Activated T-helper 9 cell treated with anti-CD3 and anti-CD28 coated beads, Interleukin-2, amount 50 U/mL, for 16 hours (primary cell): ENCODE measurements at places on chromosomes 2 and 18.

DNA sequence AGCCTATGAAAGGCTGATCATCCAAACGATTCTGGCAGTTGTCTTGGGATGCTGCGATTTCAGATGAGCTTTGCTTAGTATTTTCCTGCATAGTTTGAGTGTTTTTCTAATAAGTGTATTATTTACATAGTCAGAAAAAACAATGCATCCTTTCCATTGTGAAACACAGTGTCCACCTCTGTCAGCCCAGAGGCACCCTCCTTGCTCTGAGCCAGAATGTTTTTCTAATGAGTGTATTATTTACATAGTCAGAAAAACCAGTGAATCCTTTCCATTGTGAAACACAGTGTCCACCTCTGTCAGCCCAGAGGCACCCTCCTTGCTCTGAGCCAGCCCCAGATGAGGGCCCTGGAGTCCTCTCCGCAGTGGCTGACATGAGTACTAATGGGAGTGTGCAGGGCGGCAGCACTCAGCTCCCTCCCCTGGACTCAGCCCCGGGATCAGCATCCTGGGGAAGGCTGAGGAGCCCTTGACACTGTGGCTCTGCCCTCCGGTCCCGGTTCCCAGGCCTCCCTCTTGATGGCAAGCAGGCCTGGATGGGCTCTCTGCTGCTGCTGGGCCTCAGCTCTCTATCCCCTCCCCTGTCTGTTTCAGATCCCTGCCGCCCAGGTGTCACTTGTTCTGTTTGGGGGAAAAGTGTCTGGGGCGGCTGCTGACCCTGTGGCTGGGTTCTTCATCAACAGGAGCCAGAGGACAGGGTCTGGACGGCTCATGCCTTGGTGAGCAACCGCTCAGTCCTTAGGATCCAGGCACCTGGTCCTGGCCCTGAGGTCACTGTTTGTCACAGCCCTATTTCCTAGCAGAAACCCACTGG lies 5.9 kb downstream of the MFSD2B start:
- DNase-seq: no peak

DNA sequence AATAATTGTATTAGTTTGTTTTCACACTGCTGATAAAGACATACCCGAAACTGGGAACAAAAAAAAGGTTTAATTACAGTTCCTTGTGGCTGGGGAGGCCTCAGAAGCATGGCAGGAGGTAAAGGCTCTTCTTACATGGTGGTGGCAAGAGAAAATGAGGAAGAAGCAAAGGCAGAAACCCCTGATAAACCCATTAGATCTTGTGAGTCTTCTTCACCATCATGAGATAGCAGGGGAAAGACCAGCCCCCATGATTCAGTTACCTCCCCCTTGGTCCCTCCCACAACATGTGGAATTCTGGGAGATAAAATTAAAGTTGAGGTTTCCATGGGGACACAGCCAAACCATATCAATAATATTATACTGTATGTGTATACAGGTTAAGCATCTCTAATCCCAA lies 73.3 kb upstream of the CABLES1 start:
- DNase-seq: no peak

DNA sequence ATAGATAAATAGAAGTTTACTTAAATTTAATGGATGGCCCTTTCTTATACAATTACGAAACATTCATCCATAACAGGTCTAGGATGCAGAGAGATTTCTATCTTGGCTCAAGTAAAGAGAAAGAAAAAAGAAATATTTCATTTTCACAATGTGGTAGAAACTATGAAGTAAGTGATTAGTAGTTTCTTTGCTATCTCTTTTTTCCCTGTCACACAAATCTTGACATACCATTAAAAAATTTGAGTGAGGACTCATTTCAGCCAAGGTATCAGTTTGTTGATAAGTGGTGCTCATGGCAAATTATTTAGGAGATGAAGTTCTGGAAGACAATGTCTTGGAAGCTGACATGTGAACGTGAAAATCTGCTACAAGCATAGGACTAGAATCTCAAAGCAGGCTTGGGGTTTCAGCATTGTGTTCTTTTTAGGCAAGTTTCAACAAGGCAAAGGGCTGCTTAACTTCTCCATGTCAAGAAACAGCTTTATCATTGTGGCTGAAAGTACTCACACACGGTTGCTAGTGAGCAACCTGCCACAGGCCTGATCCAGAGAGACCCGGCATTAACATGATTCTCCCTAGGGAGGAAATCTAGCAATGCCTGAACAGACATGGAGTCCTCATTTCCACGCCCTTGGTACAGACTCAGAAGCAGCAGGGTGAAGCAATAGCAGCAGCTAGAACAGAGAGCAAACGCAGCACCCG lies 414.6 kb downstream of the DLGAP1 start:
- DNase-seq: no peak

DNA sequence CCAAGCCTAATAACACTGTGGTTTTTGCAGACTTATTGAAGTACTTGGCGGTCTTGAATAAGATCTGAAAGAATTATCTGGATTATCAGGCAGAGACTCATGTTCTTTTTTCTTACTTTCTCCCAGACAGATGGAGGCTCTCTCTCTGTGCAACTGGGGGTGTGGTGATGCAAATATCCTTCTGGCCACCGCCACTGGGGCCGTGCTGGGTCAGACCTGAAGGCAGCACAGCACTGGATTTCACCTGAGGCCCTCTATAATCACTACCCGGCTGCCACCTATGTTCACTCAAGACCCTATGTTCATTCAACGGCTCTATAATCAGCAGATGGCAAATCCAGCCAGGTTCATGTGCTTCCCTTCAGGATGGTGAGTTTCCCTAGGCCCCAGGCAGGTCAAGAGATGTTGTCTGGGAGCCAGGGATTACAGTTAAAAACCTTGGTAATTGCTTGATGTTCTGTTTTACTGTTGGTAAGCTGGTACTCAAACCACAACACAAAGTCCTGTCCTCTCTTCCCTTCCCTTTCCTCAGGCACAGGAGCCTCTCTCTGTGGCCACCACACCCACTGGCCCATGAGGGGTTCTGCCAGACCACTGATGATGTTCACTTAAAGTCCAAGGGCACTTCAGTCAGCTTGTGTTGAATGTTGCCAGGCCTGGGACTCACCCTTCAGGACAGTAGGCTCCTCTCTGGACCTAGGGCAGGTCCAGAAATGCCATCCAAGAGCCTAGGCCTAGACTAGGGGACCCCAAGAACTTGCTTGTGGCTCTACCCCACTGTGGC lies 205.3 kb upstream of the GCFC2 start:
- no peak for DNase-seq

DNA sequence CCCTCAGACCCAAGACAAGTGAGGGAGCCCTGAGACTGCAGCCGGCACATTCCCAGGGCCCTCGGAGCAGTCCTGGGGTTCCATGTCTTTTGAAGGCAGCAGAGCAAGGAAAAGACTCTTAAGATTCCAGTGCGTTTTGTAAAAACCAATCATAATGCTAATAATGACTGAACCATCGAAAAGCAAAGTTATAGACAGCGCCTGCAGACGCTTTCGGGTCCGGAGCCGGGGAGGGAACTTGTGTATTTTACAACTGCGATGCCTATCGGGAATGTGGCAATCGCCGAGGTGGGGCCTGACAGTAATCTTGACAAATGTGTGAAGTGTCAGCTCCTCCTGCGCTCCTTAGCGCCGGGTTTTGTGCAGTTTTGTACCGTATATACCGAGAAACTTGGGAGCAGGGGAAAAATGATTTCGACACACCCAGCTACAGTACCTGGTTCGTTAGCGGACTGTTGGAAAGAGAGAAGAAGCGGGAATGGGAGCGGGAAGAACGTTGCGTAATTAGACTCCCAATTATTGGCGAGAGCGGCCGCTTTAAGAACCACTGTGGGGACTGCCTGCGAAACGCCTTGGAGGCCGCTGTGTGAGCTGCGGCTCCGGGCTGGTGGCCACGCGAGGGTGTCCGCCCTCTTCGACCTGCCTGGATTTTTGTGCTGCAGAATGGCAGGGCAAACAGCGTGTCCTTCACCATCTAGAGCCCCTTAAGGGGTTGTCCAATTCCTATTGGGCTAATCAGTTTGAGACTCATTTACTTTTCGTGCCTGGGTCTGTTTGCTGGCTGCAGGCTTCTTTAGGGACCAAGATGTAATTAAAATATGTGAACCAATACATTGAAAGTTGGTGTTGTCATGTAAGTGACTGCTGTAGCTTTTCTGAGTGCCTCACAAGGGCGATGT lies 2.4 kb downstream of the EPAS1 start:
- DNase-seq: no peak

- no peak for DNase-seq
Measured at GRCh38 chr2:231181860-231182512, 16.4 kb upstream of the ARMC9 start.

GRCh38 chr2:134087371-134087921 lies 166.4 kb upstream of the MGAT5 start:
- no peak for DNase-seq

DNA sequence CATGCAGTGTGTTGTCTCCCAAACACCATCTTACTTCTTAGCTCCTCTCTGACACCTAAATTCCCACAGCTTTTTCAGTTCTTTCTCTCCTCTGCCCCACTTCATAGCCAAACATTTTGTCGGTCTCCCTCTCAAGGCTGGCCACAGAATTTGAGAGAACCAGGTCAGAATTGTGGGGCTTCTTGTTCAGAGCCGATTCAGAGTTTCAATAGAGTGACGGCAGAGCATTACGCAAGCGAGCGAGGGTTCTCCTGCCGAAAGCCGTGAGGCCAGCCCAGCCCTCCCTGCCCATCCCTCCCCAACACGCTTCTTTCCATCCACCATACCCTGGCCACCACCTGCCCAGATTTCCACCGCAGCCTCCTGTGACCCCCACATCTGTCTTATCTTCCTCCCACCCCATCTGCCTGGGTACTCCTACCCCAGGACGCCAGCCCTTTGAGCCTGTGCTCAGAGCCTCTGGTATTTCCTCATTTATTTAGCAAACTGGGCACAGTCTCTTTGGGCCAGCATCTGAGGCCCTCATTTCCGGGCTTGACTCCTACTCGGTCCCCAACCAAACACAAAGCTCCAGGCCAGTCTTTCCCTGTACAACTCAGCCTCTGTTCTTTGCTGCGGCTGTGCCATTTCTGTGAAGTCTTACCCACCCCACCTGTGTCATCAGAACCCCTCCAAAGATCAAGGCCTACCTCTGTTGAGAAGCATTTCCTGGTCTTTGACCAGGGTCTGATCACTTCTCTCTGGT lies 70.0 kb upstream of the MAP4K4 start:
- DNase-seq: no peak

GRCh38 chr2:126527836-126528490 lies 128.0 kb upstream of the GYPC start:
- DNase-seq: peak; percentile 42
